ENCODE measurements at places on chromosomes 3 and 15. TPM values are rescaled to one million over a fixed set of nuclear protein-coding genes. Genes with fewer than 3 reads are reported as not detected.

ARPP21 gene
- total RNA-seq: not detected

ACAP2 gene
- total RNA-seq: 81.9 TPM

NEO1 gene
- 16.1 TPM for total RNA-seq

SNAPC5 gene
- total RNA-seq: 27.5 TPM

IL12A gene
- total RNA-seq: 7.4 TPM

LRTM1 gene
- not detected for total RNA-seq

NME9 gene
- not detected for total RNA-seq

OXSM gene
- total RNA-seq: 10.8 TPM

RHCG gene
- total RNA-seq: not detected

ANKRD63 gene
- total RNA-seq: not detected

TICRR gene
- total RNA-seq: 0.33 TPM

PDZRN3 gene
- total RNA-seq: 51.2 TPM

PTH1R gene
- 0.66 TPM for total RNA-seq

LRRC58 gene
- 25.3 TPM for total RNA-seq

HTR3C gene
- total RNA-seq: not detected

AHSG gene
- not detected for total RNA-seq

SCAANT1 gene
- not detected for total RNA-seq

TRAIP gene
- total RNA-seq: 4.4 TPM

CLDN16 gene
- total RNA-seq: not detected

LDHAL6B gene
- total RNA-seq: not detected

TGM4 gene
- not detected for total RNA-seq

CCDC66 gene
- total RNA-seq: 24.4 TPM

ZBTB47 gene
- 59.7 TPM for total RNA-seq

AQP9 gene
- total RNA-seq: not detected

NR2E3 gene
- total RNA-seq: not detected

ISL2 gene
- total RNA-seq: 3.6 TPM

ASB14 gene
- total RNA-seq: not detected

PGBD4 gene
- 2.2 TPM for total RNA-seq

SI gene
- total RNA-seq: not detected

CHDH gene
- total RNA-seq: 0.99 TPM

STARD9 gene
- total RNA-seq: 13.7 TPM

PCLAF gene
- 66.8 TPM for total RNA-seq

PRSS50 gene
- not detected for total RNA-seq

ZIC1 gene
- total RNA-seq: not detected

CRYGS gene
- total RNA-seq: 2.0 TPM

SCN5A gene
- total RNA-seq: 0.29 TPM

TM4SF18 gene
- total RNA-seq: 0.44 TPM

PARP16 gene
- 3.0 TPM for total RNA-seq

SEMA7A gene
- total RNA-seq: 15.1 TPM

VIPR1 gene
- total RNA-seq: not detected

ACSBG1 gene
- under 0.01 TPM for total RNA-seq

MAP6D1 gene
- total RNA-seq: 1.9 TPM

GHSR gene
- total RNA-seq: not detected

UCN2 gene
- 1.2 TPM for total RNA-seq

SSUH2 gene
- total RNA-seq: not detected

CIB2 gene
- total RNA-seq: 1.3 TPM

MLF1 gene
- total RNA-seq: 11.9 TPM

KY gene
- total RNA-seq: 1.6 TPM
